Right forelimb (tissue), 1 donor: ENCODE measurements at places on chromosomes 3 and 15.

DNA sequence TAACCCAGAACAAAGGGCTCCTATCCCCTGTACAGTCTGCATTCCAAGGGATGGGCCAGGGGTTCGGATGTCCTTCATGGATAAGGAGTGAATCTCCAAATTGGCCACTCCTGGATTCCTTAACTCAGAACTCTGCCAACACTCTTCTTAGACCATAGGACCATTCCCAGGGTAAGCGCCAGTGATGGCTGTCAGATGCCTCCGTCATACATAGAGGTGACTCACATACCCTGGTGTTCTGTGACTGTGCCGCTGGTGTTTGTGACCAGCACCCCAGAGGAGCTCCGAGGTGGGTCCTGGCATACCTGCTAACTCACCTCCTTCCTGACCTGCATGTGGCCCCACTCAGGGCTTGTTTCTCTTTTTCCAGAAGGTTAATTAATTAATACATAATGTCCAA, 134.7 kb downstream of the KLF13 start:
- no peak for DNase-seq

GRCh38 chr15:100905850-100906249, 13.3 kb upstream of the LRRK1 start:
- no peak for DNase-seq

DNA sequence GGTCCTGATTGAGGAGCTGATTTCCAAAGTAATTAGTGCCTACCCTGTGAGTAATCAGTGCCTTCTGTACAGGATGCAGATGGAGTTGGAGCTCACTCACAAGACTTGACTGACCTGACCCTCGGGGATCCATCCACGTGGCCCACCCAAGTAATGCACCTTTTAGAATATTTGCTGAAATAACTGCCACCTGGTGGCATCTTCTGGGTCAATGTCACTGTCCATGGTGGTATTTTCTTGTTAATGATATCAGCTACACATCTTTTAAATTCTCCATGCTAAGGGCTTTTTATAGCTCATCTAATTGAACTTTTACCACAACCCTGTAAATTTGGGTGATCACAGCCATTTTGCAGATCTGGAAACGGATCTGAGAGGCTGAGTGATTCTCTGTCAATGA, 74.3 kb upstream of the ANKRD34C start:
- no peak for DNase-seq

- no peak for DNase-seq
Measured at GRCh38 chr3:79250746-79251145, 517.1 kb downstream of the ROBO1 start.

DNA sequence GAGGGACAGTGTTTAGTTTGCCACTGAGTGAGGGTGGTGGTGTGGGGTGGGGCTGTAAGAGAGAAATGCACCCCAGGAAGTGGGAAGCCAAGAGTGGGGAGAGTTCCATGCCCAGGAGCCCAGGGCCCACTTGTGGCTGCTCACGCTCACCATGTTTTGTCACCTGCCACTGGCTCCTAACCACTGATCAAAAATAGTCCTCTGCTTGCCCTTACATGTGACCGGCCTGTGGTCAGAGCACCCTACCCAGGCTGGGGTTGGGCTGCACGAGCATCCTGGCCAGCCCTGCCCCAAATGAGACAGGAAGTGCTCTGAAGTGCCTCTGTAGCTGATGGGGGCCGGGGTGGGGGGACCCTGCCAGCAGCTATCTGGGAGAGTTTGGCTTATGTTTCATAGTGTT, 216.3 kb downstream of the RPLP1 start:
- DNase-seq = no peak

DNA sequence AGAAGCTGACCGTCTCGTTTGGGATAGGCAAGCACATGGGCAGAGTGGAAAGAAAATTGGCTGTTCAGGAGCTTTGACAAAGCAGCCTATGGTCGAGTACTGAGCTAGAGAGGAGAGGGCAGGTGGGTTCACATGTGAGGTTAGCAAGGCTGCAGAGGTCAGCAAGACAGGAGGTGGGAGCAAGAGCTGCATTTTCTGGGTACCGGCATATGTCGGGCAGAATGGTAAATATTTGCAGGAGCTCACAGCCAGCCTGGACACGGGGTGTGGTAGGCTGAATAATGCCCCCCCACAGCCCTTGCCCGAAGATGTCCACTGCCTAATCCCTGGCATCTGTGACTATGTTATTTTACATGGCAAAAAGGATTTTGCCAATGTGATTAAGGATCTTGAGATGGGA, 8.3 kb downstream of the RARRES1 start:
- peak; percentile 30 for DNase-seq

- peak; percentile 68 for DNase-seq
Measured at GRCh38 chr15:85689729-85690128, 105.0 kb downstream of the KLHL25 start.

GRCh38 chr15:71526060-71526820, 284.1 kb upstream of the NR2E3 start:
- DNase-seq = no peak

GRCh38 chr3:129703913-129704312, 97.4 kb upstream of the PLXND1 start:
- no peak for DNase-seq

- DNase-seq = no peak
Measured at GRCh38 chr15:43376017-43376705, 5.3 kb downstream of the TUBGCP4 start.

GRCh38 chr15:73464602-73465001, 21.6 kb downstream of the REC114 start:
- DNase-seq = no peak

DNA sequence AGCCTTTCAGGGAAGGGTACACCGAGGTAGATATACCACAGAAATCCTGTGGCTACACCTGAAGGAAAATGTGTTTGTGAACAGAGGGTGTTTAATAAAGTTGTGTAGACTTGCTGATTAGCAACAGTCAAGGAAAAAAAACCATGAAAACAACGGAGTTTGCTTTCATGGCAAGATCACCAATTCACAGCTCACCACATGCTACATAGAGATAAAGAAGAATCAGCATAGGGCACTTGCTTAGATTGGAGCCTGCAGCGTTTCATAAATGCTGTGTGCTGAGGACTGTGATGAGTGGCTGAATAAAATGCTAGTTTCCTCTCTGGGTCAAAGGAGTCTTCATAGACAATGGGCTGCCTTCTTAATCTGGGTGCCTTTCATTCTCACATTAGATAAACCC, 257.6 kb downstream of the SLC9A9 start:
- DNase-seq = no peak

- no peak for DNase-seq
Measured at GRCh38 chr15:72063186-72063585, 54.8 kb downstream of the MYO9A start.
